Activated CD4-positive, alpha-beta T cell treated with anti-CD3 and anti-CD28 coated beads for 48 hours (primary cell): ENCODE measurements at places on chromosomes 16 and 17.
A peak's percentile ranks its signal among the peaks of the same experiment; 100 is the strongest.

GRCh38 chr17:21075739-21076085 is 32.9 kb upstream of the USP22 start:
- DNase-seq = no peak

- no peak for DNase-seq
Measured at GRCh38 chr17:27241346-27241946, 52.5 kb upstream of the WSB1 start.

DNA sequence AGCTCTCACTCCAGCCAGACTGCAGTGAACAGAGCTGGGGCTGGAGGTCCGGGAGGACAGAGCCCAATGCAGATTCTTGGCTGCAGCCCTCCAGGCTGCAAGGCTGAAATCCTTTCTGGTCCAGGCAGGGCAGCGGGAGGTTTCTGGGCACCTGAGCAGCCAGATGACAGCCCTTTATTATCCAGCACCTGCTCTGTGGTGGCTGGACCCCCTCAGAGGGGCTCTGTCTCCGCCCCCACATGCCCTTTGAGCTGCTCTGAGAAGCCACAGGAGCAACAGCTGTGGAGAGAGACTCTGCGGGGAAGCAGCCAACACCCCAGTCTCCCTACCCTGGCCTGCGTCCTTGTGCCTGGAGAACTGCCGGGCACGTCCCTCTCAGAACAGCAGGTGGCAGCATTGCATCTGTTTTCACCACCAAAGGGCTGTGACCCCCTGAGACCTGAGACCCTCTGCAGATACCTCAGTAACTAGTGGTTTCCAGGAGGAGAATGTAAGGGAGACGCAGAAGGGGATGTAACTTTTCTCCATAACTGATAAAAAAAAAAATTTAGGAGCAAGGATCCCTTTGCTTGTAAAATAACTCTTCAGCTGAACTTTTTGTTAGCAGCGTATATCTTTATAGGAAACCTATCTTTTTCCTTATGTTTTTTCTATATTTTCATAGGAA is 3.7 kb upstream of the CNP start:
- peak; percentile 81 for DNase-seq

DNA sequence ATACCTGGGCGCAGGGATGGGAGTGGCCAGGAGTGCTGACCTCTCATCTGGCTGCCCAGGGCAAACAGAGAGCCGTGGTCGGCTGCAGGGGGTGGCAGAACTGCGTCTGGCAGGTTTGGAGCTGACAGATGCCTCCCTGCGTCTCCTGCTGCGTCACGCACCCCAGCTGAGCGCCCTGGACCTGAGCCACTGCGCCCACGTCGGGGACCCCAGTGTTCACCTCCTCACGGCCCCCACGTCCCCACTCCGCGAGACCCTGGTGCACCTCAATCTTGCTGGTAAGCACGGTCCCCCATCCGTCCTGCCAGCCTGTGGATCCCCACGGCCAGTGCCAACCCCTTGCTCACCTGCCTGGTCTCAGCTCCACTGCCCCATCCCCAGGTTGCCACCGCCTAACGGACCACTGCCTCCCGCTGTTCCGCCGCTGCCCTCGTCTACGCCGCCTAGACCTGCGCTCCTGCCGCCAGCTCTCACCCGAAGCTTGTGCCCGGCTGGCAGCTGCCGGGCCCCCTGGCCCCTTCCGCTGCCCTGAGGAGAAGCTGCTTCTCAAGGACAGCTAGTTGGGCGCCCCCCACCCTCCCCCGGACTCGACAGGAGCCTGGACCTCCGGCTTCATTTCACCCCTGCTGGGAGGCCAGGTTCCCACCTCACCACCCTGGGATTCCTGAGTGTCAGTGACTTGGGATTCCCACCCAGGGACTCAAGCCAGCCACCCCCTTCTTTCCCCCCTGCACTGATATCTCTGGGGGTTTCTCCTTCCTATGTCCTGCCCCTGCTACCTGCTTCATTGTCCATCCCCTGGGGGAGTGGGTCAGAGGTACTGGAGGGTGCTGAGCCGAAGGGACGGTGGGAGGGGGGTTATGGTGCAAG is 2.0 kb upstream of the ORAI3 start:
- no peak for DNase-seq

DNA sequence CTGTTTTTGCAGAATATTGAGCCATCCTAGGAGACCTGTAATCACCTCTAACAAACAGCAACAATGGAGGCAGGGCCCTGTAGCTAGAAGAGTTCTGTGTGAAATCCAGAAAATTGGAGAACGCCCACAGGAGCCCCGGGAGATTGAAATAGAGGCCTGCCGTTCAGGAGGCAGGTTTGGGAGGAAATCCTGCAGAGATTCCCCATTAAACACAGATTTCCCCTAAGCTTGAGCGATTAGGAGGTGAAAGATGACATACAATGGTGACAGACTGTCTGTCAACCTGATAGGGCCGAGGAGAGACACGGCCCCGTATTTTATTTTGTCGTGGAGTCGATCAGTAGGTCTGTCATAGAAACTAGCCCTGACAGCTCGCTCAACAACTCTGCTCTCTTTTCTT is 18.2 kb downstream of the CDK5RAP3 start:
- no peak for DNase-seq

DNA sequence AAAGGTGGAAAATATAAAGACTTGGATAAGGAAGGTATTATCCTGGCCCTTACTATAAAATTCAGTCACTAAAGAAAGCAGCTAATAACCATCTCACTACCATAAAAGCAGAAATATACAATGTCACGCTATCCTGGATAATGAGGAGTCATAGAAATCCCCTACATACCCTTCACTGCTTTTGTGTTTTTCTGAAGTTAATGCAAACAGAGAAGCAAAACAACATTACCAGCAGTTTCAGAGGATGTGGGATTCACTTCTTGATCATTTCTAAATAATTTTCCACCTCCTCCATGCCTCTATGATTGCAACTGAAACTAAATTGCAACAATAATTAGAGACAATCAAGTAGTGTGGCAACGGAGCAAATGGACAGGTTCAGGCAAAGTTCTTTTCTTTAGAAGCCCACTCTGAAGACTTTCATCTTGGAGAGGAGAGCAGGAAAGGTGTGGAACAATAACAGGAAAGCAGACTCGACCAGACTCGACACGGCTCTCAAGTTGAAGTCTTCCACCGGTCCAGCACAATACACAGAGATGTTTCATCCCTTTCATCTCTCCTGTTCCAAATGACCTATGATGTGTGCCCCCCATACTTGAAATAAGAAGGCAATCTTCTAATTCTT is 10.2 kb downstream of the CYTH1 start:
- no peak for DNase-seq

DNA sequence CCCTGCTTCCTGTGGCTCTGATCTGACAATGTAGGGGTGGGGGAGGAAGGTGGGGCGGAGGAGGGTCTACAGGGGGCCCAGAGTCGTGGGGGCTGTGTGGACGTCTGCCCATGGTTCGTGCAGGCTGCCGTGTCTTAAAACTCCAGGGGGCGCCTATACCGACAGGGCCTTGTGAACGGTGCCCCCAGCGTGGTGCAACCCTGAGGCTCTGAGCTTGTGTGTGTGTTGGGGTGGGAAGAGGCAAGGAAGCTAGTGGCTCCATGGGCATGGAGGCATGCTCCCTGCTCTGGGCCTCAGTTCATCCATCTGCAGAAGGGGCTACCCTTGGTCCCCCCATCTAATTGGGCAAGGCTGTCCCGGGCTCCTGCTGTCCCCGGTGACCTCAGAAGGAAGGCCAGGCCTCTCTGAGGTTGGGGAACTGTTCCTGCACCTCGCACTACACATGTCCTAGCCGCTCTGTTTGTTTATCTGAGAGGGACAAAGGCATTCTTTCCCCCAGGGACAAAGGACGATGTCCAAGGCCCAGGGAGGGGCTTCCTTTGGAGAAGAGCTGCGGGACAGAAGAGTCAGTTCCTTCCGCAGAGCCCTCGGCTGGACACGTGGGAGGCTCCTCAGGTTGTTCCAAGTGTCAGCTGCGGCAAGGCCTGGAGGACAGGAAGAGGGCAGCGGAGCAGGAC is 13.5 kb downstream of the CA4 start:
- DNase-seq = no peak

GRCh38 chr17:17252149-17252661 is 15.2 kb upstream of the FLCN start:
- DNase-seq = no peak

GRCh38 chr17:32443827-32444300 is 446 bp upstream of the PSMD11 start:
- DNase-seq = no peak

GRCh38 chr16:28009586-28010373 is 53.7 kb downstream of the GSG1L start:
- no peak for DNase-seq

- no peak for DNase-seq
Measured at GRCh38 chr17:8039611-8040168, 831 bp downstream of the ALOX15B start.

GRCh38 chr17:73541561-73541981 is 102.7 kb downstream of the SDK2 start:
- no peak for DNase-seq

DNA sequence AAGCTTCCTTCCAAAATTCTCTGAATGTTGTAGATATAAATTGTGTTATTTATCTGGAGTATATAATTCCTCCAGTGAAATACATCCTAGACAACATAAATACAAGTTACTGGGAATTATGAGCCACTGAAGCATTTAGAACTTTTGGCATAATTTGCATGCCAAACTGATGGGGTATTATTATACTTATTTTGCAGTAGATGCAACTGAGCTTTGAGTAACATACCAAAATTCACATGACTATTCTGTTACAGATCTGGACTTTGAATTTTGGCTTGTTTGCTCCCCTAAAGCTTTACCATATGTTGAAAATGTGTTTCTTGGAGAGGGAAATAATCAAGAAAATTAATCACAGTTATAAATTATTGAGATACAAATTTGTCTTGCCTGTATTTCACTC is 372.5 kb downstream of the CDH11 start:
- no peak for DNase-seq

DNA sequence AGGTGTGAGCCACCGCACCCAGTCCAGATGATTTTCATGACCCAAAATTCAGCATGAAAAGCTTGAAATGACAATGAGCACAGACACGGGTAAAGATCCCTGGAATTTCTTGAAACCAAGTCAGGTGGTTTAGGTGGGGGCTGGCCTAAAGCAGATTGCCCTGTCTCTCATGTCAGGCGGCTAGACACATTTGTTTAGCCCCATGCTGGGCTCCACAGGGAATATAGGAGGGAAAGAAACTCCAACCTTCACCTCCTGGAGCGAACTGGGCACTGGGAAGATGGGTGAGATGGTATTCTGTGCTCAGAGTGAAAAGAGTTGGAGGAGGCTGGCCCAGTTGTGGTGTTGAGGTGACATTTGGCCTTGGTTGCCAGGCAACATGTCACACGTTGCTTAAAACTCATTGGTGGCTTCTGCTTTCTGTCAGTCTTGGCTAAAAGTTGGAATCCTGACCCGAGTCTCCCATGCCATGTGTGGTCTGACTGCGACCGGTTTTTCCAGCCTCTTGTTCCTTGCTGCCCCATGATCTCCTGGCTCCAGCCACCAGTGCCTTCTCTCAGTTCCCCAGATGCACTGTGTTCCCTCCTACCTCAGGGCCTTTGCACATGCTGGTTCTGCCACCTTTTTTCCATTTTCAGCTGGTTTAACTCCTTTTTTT is 113.7 kb downstream of the ABCC6 start:
- no peak for DNase-seq

DNA sequence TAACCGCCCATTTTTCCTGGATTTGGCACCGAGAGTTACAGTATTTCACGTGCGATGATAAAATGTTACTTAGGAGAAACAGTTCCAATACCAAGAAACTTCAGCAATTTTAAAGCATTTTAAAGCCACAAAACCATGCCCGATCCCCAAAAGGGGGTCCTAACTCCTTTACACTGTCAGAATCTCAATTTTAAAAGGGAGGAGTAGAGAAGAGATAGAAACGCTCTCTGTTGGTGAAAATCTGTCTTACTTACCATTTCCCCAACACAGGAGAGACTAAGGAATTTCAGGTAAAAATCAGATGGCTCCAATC is 526 bp upstream of the RNASEK start:
- DNase-seq = no peak

DNA sequence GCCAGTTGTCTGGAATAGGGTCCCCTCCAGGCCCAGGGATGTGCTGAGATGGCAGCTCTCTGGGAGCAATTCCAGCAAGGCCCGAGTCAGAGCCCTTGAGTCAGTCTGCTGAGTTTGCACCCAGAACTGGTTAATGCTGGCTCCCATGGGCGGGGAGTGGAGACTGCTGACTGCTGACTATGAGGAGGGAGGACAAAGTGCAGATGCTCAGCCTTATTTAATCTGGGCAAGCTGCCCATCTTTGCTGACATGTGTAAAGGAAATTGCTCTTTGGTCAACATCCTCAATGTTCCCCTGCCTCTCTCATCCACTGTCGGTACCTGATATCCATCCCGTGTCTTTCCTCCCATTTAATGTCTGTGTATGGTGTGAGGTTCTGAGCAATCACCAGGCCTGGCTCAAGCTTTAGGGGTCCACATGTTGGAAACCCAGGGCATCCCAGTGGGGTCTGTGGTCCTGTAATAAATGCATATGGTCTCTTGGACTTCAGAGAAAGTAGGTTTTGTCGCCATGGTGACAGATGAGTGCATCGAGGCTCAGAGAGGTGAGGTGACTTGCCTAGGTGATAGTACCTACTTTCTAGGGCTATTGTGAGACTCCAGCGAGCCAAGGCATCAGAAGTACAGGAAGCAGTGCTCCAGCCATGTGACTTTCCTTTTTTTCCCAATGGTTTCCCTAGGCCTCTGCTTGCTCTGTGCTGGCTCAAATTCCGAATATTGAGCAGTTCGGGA is 20.0 kb upstream of the RNF135 start:
- DNase-seq = no peak
